ENCODE measurements at places on chromosomes 16 and 17.
A peak's percentile ranks its signal among the peaks of the same experiment; 100 is the strongest.

- DNase-seq, result peak; percentile 58
These were observed 383.1 kb downstream of the KCNJ2 start for GRCh38 chr17:70552230-70552981.

DNA sequence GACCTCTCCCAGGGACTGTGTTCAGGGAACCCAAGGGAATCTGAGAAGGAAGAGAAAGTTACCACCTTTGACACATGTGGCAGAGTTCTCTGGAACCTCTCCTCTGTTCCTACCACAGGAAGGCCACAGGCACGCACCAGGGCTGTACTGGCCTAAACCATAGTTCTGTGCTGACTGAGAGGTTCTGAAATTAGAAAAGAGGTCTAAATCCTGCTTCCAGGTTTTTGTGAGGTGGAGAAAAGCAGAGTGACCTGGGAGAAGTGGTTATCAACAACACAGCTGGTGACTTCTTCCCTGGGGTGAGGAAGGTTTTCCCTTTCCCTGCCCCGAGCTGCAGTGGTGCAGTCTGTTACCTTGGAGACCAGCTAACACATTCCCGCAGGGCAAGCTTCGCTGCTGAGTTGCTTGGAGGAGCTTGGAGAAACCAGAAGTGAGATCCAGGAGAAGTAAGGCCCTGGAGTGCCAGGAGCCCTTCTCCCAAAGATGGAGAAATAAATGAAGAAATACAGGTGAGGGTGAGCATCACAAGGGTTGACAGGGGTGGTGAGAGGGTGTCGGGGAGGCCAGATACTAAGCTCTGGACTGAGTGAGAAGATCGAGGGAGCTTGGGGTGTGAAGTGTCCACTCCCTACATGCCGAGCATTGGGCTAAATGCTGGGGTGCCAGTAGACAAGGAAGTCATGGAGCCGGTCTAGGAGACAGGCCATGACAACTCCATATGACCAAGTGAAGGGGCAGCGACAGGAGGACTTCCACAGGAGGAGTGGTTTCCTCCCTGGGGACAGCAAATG lies at the start of gene VWA3A:
VWA3A (plus strand) TSS at position 399 of the 791 bp plus-strand sequence; CDS start at position 496, 97 bp downstream.
- peak; percentile 46 for DNase-seq

- DNase-seq, result peak; percentile 37
These were observed 10.5 kb upstream of the KRT19 start for GRCh38 chr17:41538565-41538991.

GRCh38 chr16:80935691-80936090 lies 71.0 kb downstream of the CMC2 start:
- DNase-seq, result no peak

DNA sequence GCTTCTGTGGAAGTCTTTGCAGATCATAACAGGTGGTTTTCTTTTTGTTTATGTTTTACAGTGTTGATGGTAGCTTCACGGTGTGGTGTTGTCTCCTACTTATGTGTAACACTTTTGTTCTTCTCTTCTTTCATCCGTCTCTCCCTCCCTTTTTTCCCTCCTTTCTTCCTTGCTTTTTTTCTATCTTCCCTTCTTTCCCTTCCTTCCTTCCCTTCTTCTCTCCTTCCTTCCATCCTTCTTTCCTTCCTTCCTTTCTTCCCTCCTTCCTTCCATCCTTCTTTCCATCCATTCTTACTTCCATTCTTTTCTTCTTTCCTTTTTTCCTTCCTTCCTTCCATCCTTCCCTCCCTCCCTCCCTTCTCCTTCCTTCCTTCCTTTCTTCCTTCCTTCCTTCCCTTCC lies 31.4 kb downstream of the IRX5 start:
- DNase-seq, result no peak

GRCh38 chr17:80970762-80971703 lies 20.6 kb upstream of the CHMP6 start:
- peak; percentile 29 for DNase-seq

DNA sequence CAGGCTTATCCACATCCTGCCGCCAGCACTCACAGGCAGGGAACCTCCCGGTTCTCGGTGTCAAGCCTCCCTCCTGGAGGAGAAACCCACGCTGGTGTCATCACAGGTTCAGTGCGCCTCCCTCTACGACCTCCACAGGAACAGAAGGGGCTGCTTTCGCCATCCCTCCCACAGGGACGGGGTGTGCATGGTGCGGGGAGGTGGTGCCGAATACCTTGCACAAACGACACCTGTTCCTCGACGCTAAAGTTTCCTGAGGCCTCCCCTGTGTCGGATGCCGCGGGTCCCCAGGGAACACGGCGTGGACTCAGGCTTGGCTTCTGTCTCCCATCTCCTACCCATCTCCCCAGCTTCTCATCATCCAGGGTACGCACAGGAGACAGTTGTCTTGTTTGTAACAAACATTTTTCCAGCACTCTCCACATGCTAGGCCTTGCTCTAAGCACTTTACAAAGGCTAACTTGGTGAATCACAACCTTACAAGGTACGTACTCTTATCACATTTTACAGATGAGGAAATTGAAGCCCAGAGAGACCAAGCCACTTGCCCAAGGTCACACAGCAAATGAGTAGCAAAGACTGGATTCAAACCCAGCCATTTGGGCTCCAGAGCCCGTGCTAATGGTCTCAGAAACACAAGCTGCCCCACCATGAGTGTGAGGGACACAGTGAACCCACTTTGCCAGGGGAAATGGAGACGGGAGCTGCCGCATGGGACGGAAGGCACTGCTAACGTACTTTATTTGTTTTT lies 271.6 kb downstream of the C16orf95 start:
- no peak for DNase-seq

DNA sequence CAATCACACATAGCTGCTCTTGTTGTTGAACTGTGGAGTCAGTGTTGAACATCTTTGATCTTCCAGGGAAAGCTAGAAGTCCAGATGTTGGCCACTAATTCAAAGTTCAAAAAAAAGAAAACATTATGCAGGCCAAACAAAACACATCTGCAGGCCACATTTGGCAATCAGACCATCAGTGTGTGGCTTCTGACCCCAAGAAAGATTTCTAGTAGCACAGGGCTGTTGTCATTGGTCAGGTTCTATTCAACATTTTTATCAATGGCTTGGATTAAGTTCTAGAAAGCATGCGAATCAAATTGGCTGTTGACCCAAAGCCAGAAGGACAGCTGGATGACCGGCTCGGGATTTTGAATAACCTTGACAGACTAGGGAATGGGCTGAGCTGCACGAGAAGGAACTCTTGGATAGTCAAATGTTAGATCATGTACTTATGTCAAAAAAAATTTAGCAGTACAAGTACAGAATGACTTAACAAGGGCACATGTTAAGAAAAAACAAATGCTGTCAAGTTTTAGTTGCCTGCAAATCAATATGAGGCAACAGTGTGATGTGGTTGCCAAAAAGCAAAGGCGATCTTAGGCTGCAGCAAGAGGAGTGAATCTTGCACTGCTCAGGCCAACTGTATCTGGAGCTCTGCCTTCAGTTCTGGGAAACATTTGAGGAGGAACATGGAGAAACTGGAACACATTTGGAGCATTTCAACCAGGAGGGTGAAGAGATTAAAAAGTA lies 187.6 kb downstream of the RGS9 start:
- peak; percentile 23 for DNase-seq

GRCh38 chr17:948284-948852 lies 31.2 kb downstream of the NXN start:
- DNase-seq, result no peak

DNA sequence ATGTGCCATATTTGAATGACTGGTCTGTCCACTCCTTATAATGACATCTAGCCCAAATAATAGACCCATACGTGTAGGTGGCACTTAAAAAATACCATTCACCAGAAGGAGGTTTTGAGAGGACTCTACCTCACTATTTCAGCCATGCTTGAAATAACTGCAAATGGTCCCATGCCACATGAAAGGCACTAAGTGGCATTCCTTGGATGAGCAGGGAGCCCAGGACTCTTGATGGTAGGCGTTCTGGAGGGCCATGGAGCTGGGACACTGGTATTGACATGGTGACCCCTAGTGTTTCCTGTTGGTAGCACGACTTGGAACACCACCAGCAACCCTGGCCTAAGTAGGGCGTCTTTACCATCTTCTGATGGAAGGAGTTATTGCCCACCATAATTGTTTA lies 148.7 kb upstream of the ZFHX3 start:
- DNase-seq, result peak; percentile 74

DNA sequence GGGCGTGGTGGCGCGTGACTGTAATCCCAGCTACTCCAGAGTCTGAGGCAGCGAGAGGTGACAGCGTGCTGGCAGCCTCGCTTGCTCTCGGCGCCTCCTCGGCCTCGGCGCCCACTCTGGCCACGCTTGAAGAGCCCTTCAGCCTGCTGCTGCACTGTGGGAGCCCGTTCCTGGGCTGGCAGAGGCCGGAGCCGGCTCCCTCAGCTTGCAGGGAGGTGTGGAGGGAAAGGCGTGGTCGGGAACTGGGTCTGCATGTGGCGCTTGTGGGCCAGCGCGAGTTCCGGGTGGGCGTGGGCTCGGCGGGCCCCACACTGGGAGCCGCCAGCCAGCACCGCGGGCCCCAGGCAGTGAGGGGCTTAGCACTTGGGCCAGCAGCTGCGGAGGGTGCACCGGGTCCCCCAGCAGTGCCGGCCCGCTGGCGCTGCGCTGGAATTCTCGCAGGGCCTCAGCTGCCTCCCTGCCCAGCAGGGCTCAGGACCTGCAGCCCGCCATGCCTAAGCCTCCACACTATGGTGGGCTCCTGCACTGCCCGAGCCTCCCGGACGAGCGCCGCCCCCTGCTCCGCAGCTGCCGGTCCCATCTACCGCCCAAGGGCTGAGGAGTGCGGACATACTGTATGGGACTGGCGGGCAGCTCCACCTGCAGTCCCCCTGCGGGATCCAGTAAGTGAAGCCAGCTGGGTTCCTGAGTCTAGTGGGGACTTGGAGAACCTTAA lies 1093.3 kb upstream of the CDH8 start:
- DNase-seq, result no peak

GRCh38 chr16:81632392-81633146 lies 146.5 kb upstream of the PLCG2 start:
- DNase-seq, result peak; percentile 46

DNA sequence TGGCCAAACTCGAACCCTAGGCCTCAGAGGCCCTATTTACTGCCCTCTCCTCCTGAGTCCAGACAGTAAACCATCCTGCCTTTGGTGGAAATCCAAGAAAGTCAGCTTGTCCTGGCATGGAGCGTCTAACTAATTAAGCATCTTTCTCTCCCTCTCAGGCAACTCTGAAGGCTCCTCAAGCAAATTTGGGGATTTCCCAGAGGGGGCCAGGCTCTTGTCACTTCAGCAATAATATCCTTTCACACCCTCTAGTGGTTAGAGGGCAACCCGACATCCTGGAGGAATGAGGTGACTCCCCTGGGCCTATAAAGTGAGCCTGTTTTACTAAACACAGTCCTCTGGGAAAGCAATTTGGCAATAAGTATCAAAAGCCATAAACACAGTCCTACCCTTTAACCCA lies 60.4 kb downstream of the NOG start:
- DNase-seq, result peak; percentile 64
